A549 treated with dexamethasone at 1 μM for 4 hours (cell line): ENCODE measurements at places on chromosomes 2 and 18. TPM values are rescaled to one million over a fixed set of nuclear protein-coding genes. Genes with fewer than 3 reads are reported as not detected.

DCDC2C gene
- 0.26 to 0.67 TPM (median 0.28 TPM) in 5 replicates for total RNA-seq

SH2D6 gene
- 0.66 to 1.1 TPM (median 0.98 TPM) in 5 replicates for total RNA-seq

TFCP2L1 gene
- total RNA-seq = 18.1 to 32.0 TPM (median 31.5 TPM) in 5 replicates

MYO3B gene
- not detected in 5 replicates for total RNA-seq

DNAH6 gene
- total RNA-seq = 0.01 to 0.12 TPM (median 0.04 TPM) in 4 of 5 replicates, not detected in the other

PDE6D gene
- total RNA-seq = 20.9 to 24.0 TPM (median 23.1 TPM) in 5 replicates

SERPINB10 gene
- not detected in 5 replicates for total RNA-seq

CRYGD gene
- not detected in 5 replicates for total RNA-seq

SERPINB13 gene
- total RNA-seq = not detected in 5 replicates

COL4A3 gene
- 0.46 to 1.3 TPM (median 0.74 TPM) in 5 replicates for total RNA-seq

FZD7 gene
- 5.5 to 6.9 TPM (median 6.5 TPM) in 5 replicates for total RNA-seq

SLC9A2 gene
- 2.4 to 3.8 TPM (median 3.6 TPM) in 5 replicates for total RNA-seq

UNC50 gene
- 42.4 to 45.7 TPM (median 43.2 TPM) in 5 replicates for total RNA-seq

KRTCAP3 gene
- total RNA-seq = 0.39 to 0.87 TPM (median 0.45 TPM) in 5 replicates

REEP1 gene
- total RNA-seq = 0.89 to 1.6 TPM (median 1.2 TPM) in 5 replicates

PRKD3 gene
- total RNA-seq = 9.5 to 17.0 TPM (median 14.7 TPM) in 5 replicates
